SW480 (cell line): ENCODE measurements at places on chromosomes 3 and 15.

- DNase-seq = no peak
Observed at GRCh38 chr3:112321867-112322652, 10.9 kb upstream of the CD200 start.

- no peak for DNase-seq
Observed at GRCh38 chr3:112755845-112756613, 90.6 kb downstream of the CD200R1L start.

DNA sequence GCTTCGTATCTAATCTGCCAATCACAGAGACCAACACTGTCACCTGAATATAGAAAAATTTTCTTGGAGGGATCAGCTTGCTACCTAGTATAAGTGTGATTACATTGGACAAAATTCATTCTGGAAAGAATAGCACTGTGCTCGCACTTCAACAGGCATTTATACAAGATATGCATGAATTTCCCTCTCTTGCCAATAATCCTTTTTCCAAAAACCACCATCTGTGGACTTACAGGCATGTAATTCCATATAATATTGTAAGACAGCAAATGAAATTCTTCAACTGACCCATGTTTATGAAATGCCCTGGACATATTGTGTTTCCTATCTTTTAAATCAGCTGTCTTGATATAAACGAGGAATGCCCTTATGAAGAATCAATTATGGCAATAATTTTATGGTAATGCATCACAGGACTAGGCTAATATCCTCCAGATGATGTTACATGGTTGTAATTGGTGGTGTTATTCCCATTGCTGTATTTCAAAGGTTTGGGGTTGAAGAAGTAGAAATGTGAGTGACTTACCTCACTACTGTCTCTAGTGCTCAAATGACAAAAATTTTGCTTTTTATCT, 861.4 kb upstream of the NECTIN3 start:
- DNase-seq = no peak

- peak; percentile 37 for DNase-seq
Observed at GRCh38 chr3:153163756-153164550, 1.9 kb downstream of the RAP2B start.

- DNase-seq = no peak
Observed at GRCh38 chr15:58538901-58539300, 107.1 kb downstream of the LIPC start.

DNA sequence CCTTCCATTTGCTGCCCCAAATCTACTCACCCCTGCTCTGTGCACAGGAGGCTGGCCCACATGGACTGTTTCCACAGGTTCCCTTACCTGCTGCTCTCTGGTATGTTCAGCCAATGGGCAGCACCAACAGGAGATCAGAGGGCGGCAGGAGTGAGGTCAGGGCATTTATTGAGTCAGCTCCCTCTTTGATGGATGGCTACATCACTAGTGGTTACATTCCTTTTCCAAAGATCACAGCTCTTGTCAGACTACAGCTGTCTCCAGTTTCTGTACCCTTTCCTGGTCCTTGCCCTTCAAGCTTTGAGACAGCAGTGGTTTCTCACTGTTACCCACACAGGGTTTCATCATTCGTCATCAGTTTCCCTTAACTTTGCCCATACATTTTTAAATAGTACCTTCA, 325.1 kb downstream of the SUCLG2 start:
- peak; percentile 18 for DNase-seq

- DNase-seq = no peak
Observed at GRCh38 chr15:29040370-29040751, 154.6 kb downstream of the APBA2 start.
